ENCODE measurements at places on chromosomes 2 and 18. TPM values are rescaled to one million over a fixed set of nuclear protein-coding genes. Genes with fewer than 3 reads are reported as not detected.
A peak's percentile ranks its signal among the peaks of the same experiment; 100 is the strongest.

GRCh38 chr2:219530048-219530963, 13.3 kb downstream of the CHPF start:
- DNase-seq = peak; percentile 74

DNA sequence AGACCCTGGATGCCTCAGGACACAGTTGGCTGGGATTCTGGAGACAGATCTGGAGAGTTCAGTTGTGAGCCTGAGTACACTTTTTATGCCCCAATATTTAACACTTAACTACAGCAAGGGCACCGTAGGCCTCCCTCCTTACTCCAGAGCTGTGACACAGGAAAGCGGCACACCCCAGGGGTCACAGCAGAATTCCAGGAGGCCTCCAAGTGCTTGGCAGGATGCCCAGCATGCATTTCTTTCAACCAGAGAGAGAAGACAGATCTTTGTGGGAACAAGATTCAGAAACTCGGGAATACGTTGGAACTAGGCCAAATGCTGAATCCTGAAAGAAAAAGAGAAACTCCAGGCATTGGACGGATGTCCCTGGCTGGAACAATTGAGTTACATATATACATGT, 199.2 kb upstream of the NT5C1B start:
- peak; percentile 37 for DNase-seq

DNA sequence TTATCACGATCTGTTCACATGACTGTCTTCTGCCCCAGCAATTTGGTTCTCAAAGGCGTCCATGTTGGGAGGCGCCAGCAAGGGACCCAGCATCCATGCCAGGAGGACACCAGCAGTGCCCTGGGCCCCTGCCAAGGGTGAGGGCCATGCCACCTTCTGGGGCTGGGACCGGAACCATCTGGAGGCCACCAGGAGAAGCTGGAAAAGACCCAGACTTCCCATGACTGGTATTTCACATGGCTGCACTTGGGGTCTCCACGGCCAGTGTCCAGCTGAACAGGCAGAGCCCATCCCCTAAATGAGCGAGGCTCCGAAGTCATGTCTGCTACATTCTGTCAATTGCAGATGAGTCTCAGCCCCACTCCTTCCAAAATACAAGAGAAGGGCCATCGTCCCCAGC, 306.8 kb upstream of the HS6ST1 start:
- no peak for DNase-seq

- no peak for DNase-seq
These were observed 105.1 kb upstream of the MSH2 start for GRCh38 chr2:47297767-47298425.

GRCh38 chr2:214648520-214648919, 161.0 kb downstream of the BARD1 start:
- DNase-seq = no peak

DNA sequence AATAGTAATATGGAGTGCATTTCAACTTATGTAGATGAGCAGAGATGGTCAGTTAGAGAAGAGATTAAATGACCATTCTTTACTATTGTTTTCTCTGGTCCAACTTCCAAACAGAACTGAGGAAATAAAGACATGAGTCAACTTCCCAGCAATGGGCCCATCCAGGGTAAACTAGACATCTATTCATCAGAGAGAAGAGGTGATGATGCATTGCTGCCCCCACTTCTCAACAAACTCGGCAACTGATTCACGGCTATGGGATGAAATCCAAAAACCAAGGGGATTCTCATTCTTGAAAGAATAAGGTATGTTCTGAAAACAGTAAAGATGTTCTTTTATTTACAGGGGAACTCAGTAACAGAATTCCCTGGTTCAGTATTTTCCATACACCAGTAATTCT, 190.7 kb downstream of the RDH14 start:
- DNase-seq = no peak

- no peak for DNase-seq
These were observed 107.2 kb upstream of the CDH2 start for GRCh38 chr18:28284132-28284531.

DNA sequence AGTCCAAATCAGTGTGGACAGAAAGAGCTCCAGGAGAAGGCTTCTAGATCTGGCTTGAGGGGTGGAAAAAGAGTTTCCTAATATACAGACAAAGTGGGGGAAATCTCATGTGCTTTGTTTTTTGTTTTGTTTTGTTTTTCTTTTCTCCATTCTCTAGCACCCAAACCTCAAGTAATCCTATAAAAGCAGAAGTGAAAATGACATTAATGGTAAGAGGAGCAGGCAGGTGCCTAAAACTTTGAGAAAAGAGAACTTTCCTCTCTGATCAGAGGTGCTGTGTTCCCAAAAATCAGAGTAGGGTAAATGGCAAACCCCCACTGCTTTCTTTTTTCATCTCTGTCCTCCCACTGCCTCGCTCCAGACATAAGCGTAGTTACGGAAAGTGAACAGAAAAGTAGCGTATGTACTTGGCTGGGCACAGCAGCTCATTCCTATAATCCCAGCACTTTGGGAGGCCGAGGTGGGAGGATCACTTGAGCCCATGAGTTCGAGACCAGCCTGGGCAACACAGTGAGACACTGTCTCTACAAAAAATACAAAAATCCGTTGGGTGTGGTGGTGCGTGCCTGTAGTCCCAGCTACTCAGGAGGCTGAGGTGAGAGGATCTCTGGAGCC, 77.8 kb downstream of the FAM161A start:
- DNase-seq = no peak

DNA sequence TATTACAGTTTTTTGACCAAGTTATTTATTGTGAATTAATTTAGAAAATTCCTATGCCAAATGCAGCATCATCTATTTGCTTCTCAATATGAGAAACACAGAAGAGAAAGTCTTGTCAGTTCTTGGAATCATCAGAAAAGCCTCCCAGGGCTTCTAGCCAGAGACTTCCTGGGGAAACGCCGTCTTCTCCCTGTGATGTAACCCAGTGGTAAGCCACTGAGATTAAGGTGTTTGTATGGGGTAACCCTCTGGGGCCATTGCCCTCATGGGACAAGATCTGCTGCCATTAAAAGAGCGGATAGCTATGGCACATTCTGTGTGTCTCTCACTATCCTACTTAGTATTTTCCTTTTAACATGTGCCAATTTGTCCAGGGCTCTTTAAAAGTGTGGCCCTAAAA, 28.0 kb downstream of the ANKRD29 start:
- DNase-seq = no peak

DNA sequence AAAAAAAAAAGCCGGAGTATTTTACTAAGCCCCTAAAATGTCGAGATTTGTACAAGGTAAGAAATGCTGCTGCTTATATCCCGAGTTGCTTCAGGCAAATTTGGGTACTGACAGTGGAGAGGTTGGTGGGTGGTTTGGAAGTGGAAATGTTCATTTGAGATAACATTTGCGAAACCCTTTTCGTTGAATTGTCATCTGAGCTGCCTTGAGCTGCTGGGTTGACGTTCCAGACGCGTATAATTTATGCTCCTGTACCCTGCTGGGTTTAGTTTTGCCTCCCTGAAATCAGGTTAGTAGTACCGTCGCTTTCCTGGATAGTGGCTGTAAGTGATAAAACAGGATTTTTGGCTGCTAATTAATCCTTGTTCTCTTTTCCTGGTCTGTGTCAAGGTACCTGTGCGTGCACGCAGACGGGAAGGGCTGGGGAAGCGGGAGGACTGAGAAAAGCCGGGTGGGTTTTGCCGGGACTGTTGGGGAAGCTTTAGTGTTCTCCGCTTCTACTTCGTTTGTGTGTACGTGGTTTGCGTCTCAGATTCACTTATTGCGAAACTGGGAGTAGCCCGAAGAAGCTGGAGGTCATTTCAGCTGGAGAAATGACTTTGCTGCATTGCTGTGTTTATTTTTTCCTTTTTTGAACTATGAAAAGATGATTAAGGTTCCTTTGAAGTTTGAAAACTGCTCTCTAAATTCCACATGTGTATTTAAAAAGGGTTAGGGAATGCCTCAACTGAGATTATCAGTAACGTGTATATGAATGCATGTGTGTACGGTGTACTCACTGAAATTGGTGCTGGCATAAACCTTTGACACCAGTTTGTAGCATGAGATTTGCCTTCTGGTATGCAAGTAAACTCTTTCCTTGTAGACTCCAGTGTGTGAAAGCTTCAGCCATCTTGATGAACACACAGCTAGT, 709 bp downstream of the UGP2 start:
- DNase-seq = peak; percentile 58

DNA sequence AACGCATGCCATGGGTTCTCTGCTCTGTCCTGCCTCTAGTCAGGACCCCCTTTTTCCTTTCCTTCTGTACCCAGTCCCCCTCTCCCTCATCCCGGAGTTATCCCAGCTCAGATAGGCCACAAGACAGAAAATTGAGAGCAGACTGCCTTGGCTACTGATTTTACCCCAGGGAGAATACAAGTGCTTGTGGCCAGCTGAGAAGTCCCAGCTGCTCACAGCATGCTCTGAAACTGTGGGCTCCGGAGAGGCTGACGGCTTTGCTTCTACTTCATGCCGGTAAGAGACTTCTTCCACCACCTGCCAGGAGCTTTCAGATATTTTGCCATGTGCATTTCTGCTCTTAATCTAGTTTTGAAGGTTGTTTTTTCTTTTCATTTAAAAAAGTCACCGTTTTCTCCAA, 20.0 kb upstream of the SIX2 start:
- no peak for DNase-seq

DNA sequence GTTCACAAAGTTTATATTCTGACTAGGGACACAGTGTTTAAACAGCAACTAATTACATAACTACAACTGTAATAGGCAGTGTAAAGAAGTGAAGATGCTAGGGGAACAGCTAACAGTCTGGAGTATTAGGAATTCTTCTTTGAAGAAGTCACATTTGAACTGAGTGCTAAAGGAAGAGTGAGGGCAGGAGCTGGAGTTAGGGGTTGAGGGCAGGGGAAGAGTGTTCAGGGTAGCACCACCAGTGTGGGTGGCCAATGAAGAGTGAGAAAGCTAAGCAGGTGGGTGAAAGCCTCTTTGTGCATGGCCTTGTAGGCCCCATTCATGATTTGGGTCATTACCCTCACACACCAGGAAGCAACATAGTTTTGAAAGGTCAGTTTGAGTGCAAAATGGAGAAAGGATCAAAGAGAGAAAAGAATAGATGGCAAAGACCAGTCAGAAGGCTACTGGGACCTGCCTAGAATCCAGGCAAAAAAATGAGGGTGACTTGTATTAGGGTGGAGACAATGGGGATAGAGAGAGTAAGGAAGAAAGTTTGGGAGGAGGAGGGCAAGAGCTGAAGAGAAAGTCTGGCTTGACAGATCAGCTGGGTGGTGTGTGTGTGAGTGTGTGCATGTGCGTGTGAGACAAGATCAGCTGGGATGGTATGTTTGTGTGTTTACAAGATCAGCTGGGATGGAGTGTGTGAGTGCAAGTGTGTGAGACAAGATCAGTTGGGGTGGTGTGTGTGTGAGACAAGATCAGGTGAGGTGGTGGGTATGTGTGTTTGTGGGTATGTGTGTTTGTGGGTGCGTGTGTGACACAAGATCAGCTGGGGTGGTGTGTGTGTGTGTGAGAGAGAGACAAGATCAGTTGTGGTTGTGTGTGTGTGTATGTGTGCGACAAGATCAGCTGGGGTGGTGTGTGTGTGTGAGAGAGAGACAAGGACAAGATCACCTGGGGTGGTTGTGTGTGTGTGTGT, 43.6 kb upstream of the AGPS start:
- DNase-seq = no peak

DNA sequence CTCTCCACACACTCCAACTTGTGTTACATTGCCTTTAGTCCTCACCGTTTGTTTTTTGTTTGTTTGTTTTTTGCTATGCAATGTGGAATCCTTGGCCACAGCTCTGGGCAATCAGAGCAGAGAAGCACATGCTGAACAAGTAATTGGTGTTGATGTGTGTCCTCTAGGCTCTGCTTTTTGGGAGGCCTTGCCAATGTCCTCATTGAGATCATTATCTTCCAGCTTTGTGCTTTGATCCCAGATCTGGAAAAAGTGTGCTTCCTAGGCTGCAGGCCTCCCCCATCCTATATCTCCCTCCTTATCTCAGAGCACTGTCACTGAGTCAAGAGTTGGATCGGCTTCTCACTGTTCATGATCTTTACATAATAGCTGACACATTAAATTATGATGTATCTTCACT, 25.9 kb downstream of the OSR1 start:
- no peak for DNase-seq

- DNase-seq = no peak
These were observed 173.0 kb downstream of the DDX1 start for GRCh38 chr2:15764683-15765011.

- DNase-seq = peak; percentile 45
These were observed 650 bp downstream of the ORMDL1 start for GRCh38 chr2:189783451-189783926.

- no peak for DNase-seq
These were observed 29.2 kb downstream of the MYO7B start for GRCh38 chr2:127564429-127565260.

- peak; percentile 37 for DNase-seq
These were observed 64.5 kb downstream of the TACR1 start for GRCh38 chr2:75134860-75135259.

DNA sequence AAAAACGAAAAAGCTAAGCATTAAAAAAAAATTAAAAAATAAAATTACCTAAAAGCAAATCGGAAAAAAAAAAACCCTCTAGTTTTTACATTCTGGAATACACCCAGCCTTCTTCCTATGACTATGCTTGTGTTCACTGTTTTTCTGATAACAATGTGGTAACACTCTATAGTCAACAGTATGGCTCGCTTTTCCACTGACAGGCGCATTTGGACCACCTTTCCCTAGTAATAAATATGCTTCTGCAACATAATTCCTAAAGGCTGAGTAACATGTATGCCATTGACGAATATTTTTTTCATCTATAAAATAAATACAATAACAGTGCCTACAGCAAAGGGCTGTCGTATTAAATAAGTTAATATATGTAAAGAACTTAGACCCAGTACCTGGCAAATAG, 27.9 kb downstream of the NOL10 start:
- no peak for DNase-seq

GRCh38 chr2:236239276-236240065, 24.7 kb downstream of the ASB18 start:
- no peak for DNase-seq

- no peak for DNase-seq
These were observed 125.9 kb upstream of the NABP1 start for GRCh38 chr2:191552066-191552465.

DNA sequence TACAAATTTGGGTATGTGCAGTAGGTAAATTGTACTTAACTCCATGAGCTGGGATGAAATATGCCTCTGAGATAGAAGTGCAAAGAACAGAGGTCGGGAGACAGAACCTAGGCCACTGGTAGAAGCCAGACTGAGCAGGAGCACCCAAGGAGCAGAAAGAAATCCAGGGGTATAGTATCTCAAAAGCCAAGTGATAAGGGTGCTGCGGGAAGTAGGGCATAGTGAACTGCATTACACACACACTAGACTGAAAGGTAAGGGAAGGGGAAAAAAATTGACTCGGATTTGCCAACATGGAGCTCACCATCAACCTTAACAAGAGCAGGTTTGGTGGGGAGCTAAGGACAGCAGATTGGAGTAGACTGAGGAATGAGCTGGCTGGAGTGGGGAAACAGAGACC, 89.3 kb upstream of the TMEM247 start:
- no peak for DNase-seq

ARL5A gene
- 49.4 TPM for polyA plus RNA-seq

OR6B2 gene
- polyA plus RNA-seq = not detected

REG3A gene
- not detected for polyA plus RNA-seq

FOXI3 gene
- 0.04 TPM for polyA plus RNA-seq

ARID5A gene
- 6.7 TPM for polyA plus RNA-seq

HOXD10 gene
- polyA plus RNA-seq = 0.13 TPM

COL3A1 gene
- polyA plus RNA-seq = 1,333 TPM

ALK gene
- polyA plus RNA-seq = 0.05 TPM

ABCG8 gene
- polyA plus RNA-seq = 0.51 TPM

FAP gene
- 32.5 TPM for polyA plus RNA-seq

MBD5 gene
- polyA plus RNA-seq = 30.5 TPM

LRP2 gene
- polyA plus RNA-seq = 2.9 TPM

EGR4 gene
- not detected for polyA plus RNA-seq

SCN7A gene
- polyA plus RNA-seq = 88.7 TPM

ARHGAP28 gene
- polyA plus RNA-seq = 178 TPM
